ENCODE measurements at places on chromosomes 16 and 17.

DNA sequence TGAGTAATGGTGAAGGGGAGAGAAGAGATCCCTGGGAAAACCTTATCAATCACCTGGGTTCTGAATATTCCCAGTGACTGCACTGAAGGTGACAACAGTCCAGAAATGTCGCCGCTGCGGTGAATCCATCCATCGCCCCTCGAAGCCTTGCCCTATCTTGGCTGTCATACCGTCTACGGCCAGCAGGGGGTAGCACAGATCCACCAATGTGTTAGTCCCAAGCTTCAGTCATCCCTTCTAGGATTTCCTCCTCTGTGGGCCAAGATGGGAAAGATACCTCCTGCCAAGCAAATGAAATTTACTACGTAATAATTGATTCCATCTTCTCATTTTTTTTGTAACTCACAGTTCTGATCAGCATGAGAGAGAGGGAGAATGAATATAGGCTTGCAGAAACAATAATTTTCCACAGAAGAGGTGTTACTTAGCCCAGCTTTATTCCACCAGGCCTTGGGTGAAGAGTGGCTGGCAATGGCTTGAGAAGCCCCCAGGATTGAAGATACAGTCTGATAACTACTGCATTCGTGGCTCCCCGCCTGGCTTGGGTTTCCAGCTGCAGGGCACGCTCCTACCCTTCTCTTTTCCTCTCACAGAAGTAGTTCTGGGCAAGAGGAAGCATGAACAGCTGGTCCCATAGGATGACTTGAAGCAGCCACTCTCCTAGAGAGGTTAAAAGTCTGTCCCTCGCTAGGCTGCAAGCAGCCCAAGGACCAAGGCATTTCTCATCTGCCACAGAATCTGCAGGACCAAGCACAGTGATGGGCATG lies 2.6 kb upstream of the FMNL1 start:
- DNase-seq = peak; percentile 93

DNA sequence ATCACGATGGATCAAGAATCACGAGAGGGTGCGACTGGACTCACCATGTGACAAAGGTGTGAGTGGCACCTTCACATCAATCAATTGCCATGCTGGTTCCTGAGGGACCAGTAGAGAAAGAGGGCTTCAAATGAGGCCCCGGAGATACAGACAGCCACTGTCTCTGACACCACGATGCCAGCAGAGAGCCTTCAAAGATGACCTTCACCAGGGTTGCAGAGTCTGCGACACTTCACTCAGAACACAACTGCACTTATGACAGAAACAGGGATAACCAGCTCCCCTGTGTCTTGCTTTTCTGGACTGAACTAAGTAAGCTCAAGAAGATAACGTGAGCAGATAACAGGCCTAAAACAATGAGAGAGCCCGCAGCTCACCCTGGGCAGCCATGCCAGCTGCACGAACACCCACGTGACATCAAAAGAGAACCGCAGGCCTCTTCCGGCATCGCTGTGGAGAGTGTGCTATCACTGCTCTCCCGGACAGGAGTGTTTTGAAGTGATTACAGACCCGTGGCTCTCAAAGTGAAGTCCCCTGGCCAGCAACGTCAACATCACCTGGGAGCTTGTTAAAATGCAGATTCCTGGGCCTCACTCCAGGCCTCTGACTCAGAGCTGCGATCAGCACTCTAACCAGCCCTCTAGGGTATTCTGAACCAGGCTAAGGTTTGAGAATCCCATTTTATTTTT lies 36.4 kb downstream of the KLHDC4 start:
- no peak for DNase-seq

- no peak for DNase-seq
Observed at GRCh38 chr16:87829988-87830672, 39.2 kb downstream of the SLC7A5 start.

DNA sequence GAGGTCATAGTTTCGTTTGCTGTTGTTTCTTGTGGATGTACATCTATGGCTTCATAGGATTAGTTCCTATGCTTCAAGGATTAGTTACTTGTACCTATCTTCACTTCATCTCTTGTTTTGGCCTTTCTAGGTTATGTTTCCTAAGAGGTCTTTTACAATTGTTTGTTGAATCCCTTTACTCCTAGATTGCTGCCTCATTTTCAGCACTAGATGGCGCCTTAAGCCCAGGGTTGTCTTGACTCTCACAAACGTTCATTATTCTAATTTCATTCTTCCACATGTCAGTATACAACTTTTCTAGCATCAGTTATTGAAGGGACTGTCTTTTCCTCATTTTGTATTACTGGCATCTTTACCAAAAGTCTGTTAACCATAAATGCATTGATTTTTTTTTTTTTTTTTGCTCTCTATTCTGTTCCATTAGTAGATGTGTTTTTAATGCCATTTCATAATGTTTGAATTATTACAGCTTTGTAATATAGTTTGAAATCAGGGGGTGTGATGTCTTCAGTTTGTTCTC lies 45.0 kb upstream of the NACA2 start:
- peak; percentile 80 for DNase-seq

DNA sequence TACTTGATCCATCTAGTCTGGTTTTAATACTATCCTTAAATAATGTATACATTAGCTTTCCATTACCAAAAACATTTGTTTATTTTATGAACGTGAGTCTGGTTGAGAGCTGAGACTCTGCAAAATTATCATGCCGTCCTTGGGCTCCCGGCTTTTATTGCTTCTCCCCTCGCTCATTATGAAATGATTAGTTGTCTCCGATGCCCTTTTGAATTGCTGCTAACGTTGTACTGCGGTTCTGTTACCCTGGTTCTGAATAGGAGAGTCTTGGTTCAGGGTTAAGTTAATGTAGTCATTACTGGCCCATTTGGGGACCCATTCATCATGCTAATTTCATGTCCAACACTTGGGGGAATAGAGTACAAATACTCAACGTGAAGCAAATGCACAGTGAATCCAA lies 12.8 kb downstream of the XYLT1 start:
- no peak for DNase-seq

DNA sequence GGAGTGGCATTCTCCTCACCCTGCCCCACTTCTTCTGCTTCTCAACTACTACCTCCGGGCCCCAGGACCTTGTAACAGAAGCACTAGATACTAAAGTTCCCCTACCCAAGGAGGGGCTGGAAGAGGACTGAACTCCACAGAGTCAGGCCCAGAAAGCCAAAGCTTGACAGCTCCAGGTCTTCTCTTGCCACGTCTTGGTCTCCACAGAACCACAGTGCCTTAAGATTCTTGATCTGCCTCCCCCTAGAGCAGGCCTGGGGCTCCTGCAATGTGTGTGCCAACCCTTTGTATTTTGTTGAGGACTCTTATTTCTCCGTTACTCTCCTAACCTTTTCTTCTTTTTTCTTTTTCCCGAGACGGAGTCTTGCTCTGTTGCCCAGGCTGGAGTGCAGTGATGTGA lies 4.0 kb downstream of the SLC16A13 start:
- no peak for DNase-seq

- DNase-seq = peak; percentile 59
Observed at GRCh38 chr17:76706817-76707216, 3.9 kb downstream of the MXRA7 start.

- DNase-seq = no peak
Observed at GRCh38 chr16:774086-775001, 13.8 kb downstream of the MSLN start.

- DNase-seq = no peak
Observed at GRCh38 chr17:43151880-43152456, 19.0 kb upstream of the NBR1 start.

DNA sequence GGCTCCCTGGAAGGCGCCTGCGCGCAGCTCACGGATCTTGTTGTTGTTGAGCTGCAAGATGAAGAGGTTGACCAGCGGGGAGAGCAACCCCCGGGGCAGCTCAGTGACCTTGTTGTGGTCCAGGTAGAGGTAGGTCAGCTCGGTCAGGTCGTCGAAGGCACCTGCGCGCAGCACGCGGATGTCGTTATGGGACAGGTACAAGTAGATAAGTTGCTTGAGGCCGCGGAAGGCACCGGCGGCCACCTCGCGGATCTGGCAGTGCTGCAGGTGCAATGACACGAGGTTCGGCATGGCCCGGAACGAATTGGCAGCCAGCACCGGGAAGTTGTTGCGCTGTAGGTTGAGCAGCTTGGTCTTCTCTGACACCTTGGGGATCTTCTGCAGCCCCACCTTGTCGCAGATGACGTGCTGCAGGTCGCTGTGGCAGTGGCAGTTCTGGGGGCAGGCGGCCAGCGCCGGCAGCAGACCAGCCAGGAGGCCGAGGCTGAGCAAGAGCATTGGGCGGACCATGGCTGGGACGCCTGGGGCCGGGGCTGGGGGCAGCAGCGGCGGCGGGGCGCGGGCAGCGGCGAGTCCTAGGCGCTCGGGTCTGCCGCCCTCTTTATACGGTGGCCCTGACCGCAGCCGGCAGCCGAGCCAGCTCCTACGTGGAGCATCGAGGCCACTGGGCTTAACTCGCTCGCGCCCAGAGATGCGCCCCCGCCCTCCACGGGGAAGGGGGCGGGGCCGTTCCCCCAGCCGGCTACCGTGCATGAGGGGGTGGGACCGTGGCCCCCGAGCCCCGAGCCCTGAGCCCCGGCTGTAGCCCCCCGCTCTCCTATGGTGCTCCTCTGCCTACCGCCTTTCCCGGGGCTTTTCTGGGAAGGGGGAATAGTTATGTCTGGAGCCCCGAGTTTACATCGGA lies at the start of gene CHAD:
Gene CHAD, minus strand, starts transcription at position 577 of the 904 bp plus-strand sequence. Its CDS starts 67 bp downstream, at position 510.
- DNase-seq = peak; percentile 26

DNA sequence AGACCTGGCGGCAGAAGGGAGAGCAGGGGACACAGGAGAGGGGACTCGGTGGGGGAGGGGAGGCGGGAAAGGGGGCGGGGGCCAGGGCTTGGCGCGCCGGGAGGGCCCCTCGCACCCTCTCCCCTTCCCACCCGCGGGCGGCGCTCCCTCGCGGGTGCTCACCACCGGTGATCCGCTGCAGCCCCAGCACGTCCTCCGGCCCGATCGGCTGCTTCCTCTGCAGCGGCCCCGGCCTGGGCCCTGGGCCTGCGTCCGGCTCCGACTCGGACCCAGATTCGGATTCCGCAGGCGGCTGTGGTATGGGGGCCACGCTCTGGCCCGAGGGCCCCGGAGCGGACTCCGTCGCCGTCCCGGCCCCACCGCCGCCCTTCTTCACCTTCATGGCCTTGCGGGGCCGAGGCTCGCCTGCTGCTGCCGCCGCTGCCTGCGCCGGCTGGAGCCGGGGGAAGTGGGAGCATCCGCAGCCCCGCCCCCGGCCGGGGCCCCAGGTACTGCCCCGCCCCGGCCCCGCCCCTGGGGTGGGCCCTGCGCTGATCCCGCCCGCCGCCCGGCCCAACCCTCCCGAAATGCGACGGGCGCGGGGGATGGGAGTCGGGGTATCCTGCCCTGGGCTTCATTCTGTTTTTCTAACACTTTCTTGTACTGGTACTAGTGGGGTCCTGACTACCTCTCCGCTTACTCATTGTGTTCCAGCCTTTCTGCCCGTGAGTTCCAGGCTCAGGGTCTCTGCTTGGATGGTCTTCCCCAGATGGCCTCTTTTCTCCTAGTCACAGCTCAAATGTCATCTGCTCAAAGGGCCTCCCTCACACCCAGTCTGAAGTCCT lies at the start of gene UNC119:
Gene UNC119, minus strand, starts transcription at position 449 of the 824 bp plus-strand sequence. Its CDS starts 67 bp downstream, at position 382.
- peak; percentile 92 for DNase-seq

DNA sequence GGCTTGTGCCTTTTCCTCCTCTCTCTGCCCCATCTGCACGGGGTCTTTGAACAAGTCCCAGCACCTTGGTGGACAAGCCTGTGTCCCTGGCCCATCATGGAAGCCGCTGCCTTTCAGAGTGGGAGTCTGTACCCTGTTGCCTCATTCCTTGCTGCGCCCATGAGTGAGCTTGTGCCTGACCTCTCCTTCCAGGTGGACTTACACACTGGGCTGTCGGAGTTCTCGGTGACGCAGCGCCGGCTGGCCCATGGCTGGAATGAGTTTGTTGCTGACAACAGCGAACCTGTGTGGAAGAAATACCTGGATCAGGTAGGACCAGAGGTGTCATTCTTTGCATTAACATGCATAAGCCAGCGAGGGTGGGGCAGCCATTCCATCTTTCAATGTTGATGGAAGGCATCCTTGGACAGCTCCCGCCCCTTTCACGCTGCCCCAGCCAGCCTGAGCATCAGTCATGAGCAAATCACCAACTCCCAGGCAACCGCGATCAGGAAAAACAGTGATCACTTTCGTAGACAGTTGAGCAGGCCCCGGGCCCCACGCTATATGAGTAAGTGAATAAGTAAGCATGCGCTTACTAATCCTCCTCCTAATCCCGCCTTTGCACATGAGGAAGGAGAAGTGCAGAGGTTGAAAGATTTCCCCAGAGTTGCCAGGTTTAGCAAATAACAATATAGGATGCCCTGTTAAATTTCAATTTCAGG lies 36.8 kb downstream of the ATP2C2 start:
- DNase-seq = peak; percentile 68

GRCh38 chr17:10186771-10187410 lies 11.5 kb downstream of the GAS7 start:
- DNase-seq = no peak

DNA sequence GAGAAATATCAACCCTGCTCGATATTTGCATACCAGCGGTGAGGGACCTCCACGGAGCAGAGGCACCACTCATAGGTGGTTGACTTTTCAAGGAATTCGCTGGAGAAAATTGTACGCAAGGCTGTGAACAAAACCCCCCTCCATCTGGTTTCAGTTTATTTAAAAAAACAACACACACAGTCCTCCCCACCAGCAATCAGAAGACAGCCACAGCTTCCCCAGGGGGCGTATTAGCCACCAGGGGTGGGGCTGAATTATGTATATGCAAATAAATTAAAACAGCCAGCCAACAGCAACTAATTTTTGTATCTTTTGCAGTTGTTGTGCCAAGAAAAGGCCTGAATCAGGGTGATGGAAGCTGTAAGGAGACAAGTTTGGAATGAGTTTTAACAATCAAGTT lies 5.9 kb upstream of the HSD11B2 start:
- DNase-seq = no peak

DNA sequence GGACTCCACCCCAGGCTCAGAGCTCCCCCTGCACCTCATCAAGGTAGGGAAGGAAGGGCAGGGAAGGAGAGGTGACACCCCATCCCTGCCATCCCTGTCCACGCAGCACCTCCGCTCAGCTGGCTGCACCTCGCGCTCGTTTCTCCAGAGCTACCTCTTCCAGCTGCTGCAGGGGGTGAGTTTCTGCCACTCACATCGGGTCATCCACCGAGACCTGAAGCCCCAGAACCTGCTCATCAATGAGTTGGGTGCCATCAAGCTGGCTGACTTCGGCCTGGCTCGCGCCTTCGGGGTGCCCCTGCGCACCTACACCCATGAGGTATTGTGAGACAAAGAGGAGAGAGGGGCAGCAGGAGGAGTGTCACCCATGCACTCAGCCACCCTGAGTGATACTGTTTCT lies 1.4 kb downstream of the CDK3 start:
- DNase-seq = no peak

- DNase-seq = no peak
Observed at GRCh38 chr17:49439673-49440571, 25.2 kb upstream of the PHB1 start.
